Mammary epithelial cell (primary cell): ENCODE measurements at places on chromosomes 7 and 10. TPM values are rescaled to one million over a fixed set of nuclear protein-coding genes. Genes with fewer than 3 reads are reported as not detected.
A peak's percentile ranks its signal among the peaks of the same experiment; 100 is the strongest.

AUTS2 gene
- 2.1 TPM for polyA plus RNA-seq

GRCh38 chr10:47031901-47032465 is 120.8 kb downstream of the PTPN20 start:
- DNase-seq: peak; percentile 11

DNA sequence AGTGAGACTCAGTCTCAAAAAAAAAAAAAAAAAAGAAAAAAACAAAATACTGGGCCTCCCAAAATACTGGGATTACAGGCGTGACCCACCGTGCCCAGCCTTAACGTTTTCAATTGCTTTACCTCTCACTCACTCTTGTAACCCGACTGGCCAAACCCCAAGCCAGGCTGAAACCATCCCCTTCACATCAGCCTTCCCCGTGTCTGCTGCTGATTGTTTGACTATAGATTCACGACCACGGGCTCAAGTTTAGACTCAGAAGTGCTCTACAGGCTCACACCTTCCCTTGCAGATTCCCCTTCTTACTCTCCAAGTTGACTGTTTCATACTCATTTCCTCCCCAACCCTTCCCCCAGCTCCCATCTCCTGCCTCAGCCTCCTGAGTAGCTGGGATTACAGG is 22.3 kb downstream of the TYW1 start:
- no peak for DNase-seq

DNA sequence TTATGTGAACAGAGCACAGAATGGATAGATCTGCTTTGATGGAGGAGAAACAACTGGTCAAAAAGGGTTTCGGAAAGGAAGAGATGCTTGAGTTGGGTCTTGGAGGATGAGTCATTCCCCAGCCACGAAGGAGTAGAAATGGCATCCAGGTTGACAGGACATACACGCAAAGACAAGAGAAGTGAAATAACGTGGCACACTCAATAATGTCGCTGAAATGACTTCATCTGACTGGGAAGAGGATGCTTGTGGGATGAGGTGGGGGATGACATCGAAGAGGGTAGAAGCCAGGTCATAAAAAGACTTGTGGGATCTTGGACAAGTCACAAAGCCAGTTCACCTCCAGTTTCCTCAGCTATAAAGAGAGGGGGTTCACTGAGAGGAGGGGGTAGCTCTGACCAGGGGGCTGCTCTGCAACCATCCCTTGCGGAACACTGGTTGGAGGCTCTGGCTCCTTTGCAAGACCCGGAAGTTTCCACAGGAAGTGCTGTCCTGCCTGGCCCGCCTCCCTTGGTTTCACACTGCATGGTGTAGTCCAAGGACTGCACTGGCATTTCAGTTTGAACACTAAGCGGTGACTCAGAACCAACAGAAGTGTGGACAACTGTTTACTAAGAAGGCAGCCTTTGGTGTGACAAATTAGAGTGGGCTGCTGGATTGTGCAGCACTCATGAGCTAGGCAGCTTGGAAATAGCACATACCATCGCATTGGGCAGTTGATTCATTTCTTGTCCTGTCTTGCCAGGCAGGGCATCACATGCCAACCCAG is 189.9 kb upstream of the ADO start:
- DNase-seq: peak; percentile 89

DNA sequence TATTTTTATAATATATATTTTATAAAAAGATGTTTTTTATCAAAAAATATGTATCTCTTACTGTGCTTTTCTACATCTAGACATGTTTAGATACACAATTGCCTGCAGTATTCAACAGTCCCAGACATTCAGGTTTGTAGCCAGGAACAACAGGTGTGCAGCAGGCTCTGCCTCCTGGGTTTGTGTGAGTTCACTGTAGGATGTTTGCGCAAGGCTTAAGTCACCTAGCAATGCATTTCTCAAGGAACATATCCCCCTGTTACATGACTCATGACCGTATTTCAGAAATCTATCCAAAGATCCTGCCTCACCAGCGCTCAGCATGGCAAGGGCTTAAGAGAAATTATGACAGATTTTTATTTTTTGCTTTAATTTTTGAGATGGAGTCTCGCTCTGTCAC is 41.5 kb downstream of the PITRM1 start:
- peak; percentile 60 for DNase-seq

GRCh38 chr10:70982443-70982842 is 94.1 kb upstream of the PCBD1 start:
- no peak for DNase-seq

DNA sequence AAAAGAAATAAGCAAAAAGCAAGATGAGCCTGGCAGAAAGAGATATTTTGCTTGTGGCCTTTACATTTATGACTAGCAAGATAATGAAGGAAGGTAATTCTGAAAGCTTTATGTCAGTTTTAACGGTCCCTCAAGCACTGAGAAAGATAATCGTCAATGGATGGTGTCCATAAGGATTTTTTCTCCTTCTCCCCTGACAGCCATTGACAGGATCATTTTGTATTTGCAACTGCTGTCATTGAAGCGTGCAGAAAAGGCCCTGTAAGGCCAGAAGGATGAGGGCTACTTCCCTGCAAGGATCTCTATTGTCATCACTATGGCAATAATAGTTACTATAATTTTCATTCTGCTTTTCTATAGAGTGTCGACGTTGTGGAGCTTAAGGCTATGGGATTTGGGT is 994 bp upstream of the LRGUK start:
- no peak for DNase-seq

GRCh38 chr10:20128811-20129210 is 312.6 kb downstream of the PLXDC2 start:
- no peak for DNase-seq

GRCh38 chr7:93430917-93431588 is 143.5 kb downstream of the CALCR start:
- no peak for DNase-seq

DNA sequence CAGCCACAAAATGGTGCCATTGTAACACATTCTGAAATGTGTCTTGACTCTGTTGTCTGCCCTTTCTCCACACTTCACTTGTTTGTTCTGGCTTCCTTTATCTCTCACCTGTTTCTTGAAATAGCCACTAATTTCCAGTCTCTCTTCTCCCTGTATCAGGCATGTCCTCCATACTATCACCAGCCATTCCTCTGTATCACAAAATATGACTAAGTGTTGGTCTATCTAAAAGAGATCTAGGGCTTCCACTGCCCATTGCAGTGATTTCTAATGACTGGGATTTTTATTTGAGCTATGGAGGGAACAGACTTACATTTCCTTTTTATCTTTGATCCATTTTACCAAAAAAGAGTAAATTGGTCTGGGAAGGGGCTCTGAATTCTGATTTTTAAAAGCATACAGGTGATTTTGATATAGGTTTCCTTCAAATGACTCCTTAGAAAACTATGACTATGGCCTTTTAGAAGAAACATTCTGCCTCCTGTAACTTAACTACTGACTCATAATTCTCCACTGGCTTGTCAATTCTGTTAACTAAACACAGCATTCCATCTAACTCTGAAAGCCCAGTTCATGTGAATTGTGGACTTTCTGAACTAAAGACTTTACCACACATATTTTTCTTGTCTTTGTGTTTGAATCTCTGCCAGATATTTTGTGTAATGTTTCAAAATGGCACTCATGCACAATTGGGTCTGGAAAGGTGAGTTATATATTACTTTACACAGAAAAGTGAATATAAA is 1121.4 kb downstream of the XPNPEP1 start:
- DNase-seq: no peak

ACSM6 gene
- not detected for polyA plus RNA-seq

DNA sequence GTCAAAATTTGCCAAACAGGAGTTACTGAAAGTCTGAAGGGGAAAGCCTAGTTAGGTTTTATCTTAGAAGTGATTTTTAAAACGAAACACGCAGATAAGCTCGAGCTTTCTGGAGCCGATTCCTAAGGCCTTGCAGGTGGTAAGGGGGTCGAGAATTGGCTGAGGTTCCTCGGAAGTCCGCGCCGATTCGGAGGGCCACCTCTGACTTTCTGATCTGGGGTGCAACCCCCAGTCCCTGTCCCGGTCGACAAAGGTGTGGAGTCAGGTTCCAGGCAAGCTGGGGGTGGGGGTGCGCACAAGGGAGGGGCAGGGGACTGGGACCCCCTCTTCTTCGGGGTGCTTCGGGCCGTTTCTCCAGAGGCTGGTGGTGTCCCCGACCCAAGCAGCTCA is 701 bp upstream of the CUL1 start:
- DNase-seq: no peak

DNA sequence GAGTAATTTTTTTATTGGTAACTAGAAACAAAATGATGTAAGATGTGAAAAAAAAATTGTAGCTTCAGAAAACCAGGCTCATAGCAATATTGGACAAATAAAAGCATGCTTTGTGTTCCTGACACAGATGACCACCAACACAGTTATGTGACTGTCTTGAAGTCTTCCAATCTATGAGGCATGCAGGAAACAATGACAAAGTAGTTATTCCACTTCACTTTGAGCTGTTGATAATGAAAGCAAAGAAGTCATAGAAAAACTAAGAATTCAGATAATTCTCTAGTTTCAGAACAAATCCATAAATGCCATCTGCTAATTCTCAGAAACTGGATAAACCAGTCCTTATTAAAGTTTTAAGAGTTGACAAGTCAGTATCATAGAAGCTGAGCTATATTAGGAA is 378.4 kb upstream of the SEMA3D start:
- DNase-seq: peak; percentile 10

TRPV6 gene
- polyA plus RNA-seq: 2.5 TPM

- no peak for DNase-seq
These were observed 904 bp downstream of the NPTX2 start for GRCh38 chr7:98617960-98618418.

GRCh38 chr7:34457329-34457728 is 200.7 kb upstream of the NPSR1 start:
- DNase-seq: no peak

HOXA1 gene
- polyA plus RNA-seq: 6.0 TPM

DNA sequence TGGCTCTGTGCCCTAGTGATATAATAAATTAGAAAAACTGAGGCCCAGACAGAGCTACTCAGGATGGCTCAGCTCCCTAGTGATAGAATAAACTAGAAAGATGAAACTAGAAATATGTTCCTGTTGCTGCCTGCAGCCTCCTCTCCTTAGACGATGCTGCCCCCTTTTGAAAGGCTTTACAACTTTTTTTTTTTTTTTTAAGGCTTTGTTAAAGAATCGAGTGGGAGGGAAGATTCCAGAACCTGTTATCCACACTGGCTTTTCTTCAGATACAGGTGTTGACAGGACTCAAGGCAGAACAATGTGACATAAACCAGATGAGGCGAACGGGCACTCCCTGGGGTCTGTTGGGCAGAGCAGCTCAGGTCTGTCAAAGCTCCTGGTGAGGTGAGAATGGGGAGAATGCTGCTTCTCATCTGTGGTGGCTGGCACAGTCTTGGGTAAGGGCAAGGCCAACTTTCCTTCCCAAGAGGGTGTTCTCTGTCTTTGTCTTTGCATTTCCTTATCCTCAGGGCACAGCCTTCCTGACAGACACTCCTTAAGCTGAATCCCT is 175.1 kb downstream of the COBL start:
- DNase-seq: peak; percentile 48

PLAU gene
- polyA plus RNA-seq: 269 TPM

GRCh38 chr7:50552139-50552538 is 13.1 kb downstream of the DDC start:
- DNase-seq: no peak

DNA sequence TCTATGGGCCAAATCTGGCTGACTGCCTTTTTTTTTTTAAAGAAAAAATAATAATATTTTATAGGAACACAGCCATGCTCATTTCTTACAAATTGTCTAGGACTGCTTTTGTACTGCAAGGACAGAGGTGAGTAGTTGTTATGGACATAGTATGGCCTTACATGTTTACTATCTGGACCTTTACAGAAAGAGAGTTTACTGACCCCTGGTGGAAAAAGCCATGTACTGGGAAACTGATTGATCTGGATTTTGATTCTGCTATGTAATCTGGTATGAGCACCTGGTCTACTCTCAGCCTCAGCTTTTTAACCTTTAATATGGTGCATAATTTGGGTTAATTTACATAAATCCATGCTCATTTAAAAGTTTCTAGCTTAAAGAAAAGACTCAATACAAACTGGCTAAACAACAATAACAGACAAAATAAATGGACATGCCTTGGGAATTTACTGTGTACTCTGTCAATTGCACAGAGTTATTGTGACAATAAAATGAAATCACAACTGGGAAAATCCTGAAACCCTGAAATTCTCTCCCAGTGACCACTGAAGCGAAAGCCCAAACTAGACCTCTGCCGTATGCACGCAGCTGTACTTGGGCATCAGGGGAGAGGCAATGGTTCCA is 260.7 kb downstream of the BMPER start:
- DNase-seq: peak; percentile 33

PRSS37 gene
- not detected for polyA plus RNA-seq

DNA sequence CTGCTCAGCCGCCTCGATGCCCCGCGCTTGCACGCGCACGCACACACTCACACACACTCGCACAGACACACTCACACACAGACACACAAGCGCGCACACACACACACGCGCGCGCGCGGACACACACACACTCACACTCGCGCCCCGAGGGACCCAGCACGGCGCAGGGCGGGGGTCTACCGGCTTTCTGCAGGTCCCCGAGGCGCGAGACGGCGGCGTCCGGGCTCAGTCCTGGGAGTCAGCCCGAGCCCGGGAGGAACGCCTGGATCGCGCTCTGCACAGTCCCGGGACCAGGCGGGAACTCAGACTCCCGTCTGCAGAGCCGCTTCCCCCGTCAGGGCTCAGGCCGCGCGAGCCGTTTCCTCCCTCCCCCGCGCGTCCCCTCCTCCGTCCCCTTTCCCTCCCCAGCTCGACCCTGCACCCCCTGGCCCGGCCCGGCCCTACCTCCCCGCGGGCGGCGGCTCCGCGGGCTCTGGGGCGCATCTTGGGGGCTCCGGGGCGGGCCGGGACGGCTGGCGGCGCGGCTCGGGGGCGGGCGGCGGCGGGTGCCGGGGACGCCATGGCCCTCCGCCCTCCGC is 464 bp downstream of the DENND2A start:
- no peak for DNase-seq

EGFR gene
- 169 TPM for polyA plus RNA-seq

- DNase-seq: no peak
These were observed 197.2 kb downstream of the CRPPA start for GRCh38 chr7:16223963-16224707.

DNA sequence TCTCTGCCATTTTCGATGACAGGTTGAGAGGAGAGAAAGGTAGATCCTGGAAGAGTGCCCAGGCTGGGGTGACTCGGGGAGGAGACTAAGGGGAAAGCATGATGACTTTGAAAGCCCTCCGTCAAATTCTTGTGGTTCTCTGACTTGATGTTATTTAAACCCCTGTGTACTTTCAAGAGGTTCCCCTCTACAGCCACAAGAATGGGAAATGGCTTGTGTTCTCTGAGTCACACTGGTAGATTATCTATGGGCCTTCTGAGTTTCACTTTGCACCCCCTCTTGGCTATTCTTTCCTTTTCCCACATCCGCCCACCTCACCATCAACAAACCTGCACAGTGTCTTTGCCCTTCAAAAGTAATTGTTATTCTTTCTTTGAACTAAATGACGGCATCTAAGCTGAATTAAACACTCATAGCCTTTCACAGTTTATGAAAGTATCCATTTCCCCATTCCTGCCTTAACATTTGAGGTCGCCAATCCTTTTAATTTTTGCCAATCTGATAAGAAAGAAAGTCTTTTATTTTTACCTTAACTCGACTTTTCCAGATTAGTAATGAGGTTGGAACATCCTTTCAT is 24.1 kb downstream of the PRF1 start:
- DNase-seq: peak; percentile 97

- DNase-seq: no peak
These were observed 1.3 kb upstream of the MINPP1 start for GRCh38 chr10:87503401-87503800.

SYT15 gene
- polyA plus RNA-seq: 0.07 TPM
